Fibroblast of villous mesenchyme (primary cell): ENCODE measurements at places on chromosomes 1 and 21.

DNA sequence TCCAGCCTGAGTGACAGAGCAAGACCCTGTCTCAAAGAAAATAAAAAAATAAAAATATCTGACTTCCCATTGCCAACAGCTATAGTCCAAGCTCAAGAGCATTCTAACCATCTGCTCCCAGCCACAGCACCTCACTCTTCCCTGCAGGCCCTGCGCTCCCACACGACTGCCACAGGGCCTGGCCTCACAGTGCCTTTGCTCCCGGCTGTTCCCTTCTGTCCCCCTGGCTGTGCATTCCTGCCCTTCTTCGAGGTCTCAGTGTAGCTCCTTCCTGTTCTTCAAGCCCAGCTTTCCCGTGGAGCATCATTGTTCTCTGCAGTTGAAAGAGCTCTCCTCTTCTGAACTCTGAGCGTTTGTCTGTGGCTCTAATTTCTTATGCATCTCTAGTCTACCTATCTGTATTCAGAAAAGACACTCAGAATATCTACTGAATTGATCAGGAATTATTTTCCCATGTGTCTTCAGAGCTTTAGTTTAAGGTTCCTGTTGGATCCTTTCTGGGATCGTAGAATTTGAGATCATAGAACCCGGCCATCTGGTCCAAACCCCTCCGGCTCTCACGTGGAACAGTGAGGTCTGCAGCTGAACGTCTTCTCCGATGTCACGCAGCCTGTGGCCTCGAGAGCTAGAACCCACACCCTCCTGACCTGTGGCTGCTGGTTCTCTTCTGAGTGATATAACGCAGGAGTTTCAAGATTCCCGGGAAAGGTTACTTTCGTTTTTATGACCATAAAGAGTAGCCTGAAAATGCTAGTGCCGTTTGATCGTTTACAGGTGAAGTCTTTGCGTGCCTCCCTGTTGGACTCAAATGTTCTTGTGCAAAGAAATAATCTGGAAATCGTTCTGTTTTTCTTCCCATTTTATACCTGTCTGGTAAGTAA is 54.4 kb downstream of the DOP1B start:
- DNase-seq, result no peak

- DNase-seq, result peak; percentile 64
Measured at GRCh38 chr1:117098287-117098890, 23.2 kb downstream of the TRIM45 start.

DNA sequence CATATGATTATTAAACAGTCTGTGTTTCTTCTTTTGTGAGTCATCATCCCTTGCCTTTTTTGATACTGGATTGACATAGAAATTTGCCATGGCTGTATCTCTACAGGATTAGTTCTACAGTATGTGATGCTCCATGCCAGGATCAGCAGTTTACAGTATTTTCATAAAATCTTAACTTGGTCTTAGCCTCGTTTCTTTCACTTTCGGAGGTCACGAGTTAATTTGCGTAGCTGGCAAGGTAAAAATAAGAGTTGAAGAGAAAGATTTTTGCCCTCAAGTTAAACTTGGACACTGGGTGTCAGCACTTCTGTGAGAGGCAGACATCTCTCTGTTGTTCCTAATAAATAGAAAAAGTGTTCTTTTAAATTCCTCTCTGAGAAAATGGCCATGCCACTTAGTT is 79.1 kb downstream of the CACNA1E start:
- no peak for DNase-seq

- no peak for DNase-seq
Measured at GRCh38 chr21:42370894-42371654, 4.7 kb upstream of the TFF1 start.

GRCh38 chr1:44371206-44371605 is 16.1 kb upstream of the ERI3 start:
- DNase-seq, result no peak

GRCh38 chr1:110085671-110086070 is 15.2 kb upstream of the ALX3 start:
- no peak for DNase-seq

DNA sequence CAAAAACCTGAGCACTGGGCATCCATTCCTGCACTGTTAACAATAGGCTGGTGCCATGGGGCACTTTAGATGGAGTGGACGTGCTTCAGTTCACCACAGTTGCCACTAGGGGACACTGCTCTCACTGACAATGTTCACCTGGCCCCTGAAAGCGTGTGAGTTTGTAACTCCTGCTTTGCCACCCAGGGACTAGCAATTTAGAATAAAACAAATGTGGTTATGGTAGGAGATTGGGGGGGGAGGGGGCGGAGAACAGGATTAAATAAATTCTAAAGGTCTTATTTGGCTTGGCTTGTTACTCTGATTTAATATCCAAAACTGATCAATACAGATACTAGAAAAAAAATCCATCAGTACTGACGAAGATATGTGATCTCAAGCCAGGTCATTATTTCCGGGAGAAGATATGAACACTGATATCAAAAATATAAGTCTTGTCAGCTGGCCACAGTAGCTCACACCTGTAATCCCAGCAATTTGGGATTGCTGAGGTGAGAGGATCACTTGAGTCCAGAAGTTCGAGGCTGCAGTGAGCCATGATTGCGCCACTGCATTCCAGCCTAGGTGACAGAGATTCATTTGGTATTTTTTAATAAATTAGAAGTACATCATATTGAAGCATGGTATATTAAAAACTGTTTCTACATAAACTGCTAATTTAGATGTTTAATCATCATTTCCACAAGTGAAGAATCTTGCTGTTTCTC is 23.2 kb downstream of the INTS7 start:
- DNase-seq, result peak; percentile 69

DNA sequence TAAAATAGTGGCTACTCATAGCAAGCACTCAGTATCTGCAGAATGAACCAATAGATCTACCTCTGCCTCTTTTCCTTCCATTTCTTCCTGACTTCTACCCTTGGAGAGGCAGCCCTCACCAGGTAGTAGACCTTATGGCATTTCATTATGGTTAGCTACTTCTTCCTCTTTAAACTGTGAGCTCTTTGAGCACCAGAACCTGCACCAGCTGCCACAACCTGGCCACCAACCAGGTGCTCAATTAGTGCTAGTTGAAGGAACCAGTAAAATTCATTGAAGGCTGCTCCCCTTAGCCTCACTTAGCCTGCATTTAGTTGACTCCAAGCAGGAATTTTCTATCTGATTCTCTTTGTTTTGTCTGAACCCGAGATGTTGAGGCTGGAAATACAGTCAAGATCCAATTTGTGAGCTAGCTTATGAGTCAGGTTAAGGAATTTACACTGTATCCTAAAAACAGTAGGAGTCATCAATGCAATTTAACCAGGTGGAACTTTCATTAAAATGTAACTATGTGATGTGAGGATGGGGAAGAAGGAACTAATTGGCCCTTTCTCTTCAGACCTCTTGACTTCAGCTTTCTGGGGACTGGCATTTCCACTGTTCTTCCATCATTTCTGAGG is 81.5 kb upstream of the UBE2U start:
- no peak for DNase-seq

- no peak for DNase-seq
Measured at GRCh38 chr1:195328681-195329080, 1279.6 kb downstream of the KCNT2 start.

DNA sequence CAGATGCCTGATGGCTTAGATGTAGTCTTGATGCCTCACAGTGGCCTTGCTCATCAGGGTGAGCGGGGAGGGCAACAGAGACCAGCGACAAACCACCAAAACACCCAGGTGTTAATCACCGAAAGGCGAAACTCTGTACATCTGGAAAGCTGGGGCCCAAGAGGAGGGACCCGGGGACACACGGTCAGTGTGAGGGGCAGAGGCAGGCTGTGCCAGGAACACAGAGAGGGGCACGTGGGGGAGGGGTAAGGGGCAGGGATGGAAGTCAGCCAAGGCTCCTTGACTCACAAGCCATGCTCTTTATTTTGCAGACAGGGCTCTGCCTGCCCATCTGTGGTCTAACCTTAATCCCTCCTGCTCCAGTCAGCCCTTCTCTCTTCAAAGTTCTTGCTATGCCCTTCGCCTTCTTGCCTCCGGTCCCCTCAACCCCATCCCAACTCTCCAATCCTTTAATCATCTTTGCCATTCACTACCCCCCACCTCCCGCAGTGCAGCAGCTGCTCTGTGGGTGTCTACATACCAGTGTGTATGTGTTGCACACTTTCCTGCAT is 4.3 kb downstream of the MEF2D start:
- DNase-seq, result peak; percentile 58
